ENCODE measurements at places on chromosomes 5 and 9.

- DNase-seq: peak; percentile 69
Measured at GRCh38 chr9:97386733-97387503, 25.0 kb upstream of the TDRD7 start.

GRCh38 chr9:106072421-106072820 is 378.1 kb downstream of the TMEM38B start:
- DNase-seq: no peak

GRCh38 chr9:32398207-32398606 is 13.8 kb downstream of the ACO1 start:
- no peak for DNase-seq

- DNase-seq: no peak
Measured at GRCh38 chr9:87675906-87676515, 49.9 kb upstream of the CTSL start.

DNA sequence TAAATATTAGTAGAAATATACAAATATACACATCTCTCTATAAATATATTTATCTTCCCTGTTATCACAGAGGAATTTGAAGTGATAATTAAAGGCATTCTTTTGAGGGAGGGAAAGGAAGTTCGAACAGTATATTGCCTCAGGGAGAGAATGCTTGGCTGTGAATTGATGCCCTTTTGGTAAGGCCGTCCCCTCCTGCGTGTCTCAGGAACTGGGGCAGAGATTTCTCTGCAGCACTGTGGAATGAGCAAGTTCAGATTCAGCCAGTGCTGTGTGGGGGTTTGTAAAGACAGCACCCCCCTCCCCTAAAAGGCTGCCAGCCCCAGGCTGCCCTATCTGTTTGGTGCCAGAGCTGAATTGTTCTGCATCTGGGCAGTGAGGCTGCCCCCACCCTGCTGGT is 42.0 kb downstream of the UBE2QL1 start:
- DNase-seq: no peak

GRCh38 chr5:180611140-180611850 is 20.0 kb upstream of the SCGB3A1 start:
- no peak for DNase-seq
